ENCODE measurements at places on chromosomes 2 and 18.

DNA sequence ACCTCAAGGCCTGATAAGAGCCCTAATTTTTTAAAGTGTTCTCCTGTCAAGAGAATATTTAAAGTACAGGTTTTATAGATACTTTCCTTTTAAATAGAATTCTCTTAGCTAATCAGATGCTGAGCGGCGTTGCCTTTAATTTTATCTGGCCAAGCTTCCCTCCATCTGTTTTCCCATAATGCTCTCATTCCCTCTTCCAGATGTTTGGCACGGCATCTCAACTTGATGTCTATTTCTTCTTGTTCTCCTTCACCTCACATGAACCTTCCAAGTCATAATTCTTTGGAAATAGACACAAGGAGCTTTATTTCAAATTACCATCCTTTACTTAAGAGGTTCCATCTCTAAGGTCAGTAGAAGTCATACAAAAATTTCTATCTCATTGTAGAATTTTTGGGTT, 76.1 kb upstream of the CPO start:
- no peak for DNase-seq

GRCh38 chr18:74166386-74166785, 18.1 kb downstream of the TIMM21 start:
- no peak for DNase-seq

- no peak for DNase-seq
Observed at GRCh38 chr2:195447323-195447975, 209.6 kb upstream of the SLC39A10 start.

- no peak for DNase-seq
Observed at GRCh38 chr2:9937968-9938367, 13.5 kb upstream of the GRHL1 start.

DNA sequence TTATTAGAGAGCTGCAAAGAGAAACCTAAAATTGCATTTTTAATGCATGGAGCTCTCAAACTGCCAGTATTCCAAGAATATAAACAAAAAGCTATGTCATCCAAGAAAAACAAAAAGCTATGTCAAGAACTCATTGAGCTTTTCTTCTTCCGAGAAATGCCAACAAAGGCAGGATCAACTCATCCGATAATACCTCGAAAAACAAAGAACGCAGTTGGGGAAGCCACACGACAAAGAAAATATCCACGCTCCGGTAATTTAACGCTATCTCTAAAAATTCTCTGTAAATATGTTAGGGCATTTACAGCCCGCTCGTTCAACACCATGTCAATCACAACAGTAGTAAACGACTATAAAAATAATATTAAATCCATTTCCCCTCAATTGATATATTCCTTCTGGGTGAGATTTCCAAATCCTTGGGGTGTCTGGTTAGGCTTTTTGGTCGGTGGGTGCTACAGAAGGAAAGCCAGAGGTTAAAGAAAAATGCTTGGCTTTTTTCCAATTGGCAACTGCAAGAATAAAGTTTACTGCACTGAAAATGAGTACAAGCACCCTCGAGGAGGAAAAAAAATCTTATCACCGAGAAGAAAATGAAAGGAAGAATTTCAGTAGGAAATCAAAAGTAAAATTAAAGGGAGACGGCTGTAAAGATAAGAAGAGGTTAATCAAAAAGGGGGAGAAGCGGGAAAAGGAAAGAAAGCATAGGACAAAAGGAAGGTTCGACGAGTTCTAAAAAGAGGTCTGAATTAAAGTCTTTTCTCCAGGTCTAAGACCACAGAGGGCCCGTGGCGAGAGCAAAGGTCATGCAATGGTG, 856 bp downstream of the TIA1 start:
- DNase-seq, result no peak
